CD4-positive, alpha-beta T cell treated with Interleukin-21 for 1 hour (primary cell): ENCODE measurements at places on chromosomes 7 and 10.

GRCh38 chr10:667096-667495 is 22.4 kb downstream of the DIP2C start:
- DNase-seq, result no peak

- no peak for DNase-seq
Measured at GRCh38 chr7:50508471-50508943, 56.7 kb downstream of the DDC start.

- peak; percentile 81 for DNase-seq
Measured at GRCh38 chr7:148883266-148884048, 634 bp downstream of the EZH2 start.

GRCh38 chr7:134697205-134697886 is 50.7 kb downstream of the BPGM start:
- no peak for DNase-seq

DNA sequence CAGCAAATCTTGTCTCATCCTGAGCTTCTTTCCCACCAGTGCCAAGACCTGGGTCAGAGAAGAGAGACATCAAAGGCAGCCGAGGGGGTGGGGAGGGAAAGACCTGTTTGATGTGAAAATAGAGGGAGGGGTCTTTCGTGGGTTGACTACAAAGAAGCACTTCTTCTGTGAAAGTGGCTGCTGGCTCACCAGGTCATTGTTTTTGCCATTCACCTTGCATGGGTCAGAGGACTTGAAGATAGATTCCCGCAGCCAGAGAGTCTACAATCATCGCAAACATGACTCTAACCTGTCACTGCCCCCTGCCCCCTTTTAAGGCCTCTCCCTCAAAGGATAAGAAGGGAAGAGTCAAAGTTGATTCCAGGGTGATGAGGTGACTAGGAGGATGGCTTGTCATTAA is 166.1 kb upstream of the BMPER start:
- no peak for DNase-seq

DNA sequence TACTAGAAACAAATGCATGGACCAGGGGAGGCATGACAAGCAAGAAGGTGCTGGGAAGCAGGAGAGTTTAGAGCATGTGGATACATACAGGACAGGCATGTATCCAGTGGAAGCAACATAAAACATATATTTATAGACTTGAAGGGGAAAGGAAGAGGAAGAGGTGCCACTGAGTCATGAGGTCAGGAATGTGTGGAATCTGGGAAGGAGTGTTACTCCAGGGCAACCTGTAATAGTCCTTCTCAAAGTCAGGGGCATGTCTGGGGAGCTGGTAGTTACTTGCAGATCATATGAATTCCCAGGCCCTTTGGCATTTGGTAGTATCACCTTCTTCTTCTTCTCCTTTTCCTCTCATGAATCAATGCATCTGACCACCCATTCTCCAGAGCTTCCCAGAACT is 246.6 kb downstream of the XPNPEP1 start:
- DNase-seq, result no peak
